DMS 273 treated with DMSO at 0.1 percent for 48 hours (cell line): ENCODE measurements at places on chromosomes 5 and 9.

- no peak for DNase-seq
Measured at GRCh38 chr9:121593066-121593465, 58.4 kb upstream of the DAB2IP start.

DNA sequence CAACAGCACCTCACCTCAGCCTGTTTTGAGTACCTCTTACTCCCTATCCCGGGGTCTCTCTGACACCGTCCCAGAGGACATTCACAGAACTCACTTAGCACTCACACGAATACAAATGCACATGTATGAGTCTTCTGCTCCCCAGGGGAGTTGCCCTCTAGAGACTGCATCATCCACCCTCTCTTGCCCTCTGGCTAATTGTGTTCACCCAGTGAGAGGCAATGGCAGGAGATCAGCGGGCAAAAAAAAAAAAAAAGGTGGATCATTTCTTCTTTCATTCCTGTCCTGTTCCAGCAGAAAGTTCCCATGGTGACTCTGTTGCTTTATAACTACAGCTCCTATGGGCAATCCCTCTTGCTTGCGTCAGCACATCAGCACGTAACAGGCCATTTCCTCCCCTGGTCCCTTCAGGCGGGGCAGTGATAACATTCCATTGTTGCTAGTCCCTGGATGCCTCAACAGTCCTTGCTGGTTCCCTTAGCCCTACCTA lies 23.5 kb upstream of the SNX2 start:
- DNase-seq = no peak

DNA sequence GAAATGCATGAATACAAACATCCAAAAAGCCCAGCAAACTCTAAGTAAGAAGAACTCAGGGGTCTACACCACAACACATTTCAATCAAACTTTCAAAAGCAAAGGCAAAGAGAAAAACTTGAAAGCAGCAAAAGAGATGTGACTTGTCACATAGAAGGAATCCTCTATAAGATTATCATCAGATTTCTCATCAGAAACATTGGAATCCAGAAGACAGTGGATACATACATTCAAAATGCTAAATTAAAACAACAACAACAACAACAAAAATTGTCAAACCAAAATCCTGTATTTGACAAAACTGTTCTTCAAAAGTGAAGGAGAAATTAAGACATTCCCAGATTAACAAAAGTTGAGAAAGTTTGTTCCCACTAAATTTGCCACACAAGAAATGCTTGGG lies 362.7 kb downstream of the ZNF608 start:
- DNase-seq = no peak

DNA sequence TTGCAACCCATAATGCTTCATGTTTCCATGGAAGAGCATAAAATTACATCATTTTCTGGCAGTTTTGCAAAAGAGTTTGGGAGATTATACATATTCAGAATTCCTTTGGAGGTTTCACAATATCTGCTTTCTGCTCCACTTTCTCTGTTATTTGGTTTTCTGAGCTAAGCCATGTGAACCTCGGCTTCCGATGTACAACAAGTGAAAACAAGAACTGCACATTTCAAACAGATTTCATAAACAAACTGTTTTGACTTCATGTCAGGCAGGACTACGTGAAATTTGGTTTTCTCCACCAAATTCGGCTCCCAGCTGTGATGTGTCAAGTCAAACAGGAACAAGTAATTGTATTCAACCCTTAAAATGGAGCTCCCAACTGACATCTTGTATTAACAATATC lies 609.8 kb downstream of the IRX1 start:
- no peak for DNase-seq

GRCh38 chr5:77312413-77312812 lies 101.9 kb downstream of the PDE8B start:
- no peak for DNase-seq

GRCh38 chr9:106309925-106310324 lies 553.0 kb upstream of the ZNF462 start:
- no peak for DNase-seq

GRCh38 chr5:67974471-67974870 lies 241.1 kb upstream of the PIK3R1 start:
- no peak for DNase-seq

DNA sequence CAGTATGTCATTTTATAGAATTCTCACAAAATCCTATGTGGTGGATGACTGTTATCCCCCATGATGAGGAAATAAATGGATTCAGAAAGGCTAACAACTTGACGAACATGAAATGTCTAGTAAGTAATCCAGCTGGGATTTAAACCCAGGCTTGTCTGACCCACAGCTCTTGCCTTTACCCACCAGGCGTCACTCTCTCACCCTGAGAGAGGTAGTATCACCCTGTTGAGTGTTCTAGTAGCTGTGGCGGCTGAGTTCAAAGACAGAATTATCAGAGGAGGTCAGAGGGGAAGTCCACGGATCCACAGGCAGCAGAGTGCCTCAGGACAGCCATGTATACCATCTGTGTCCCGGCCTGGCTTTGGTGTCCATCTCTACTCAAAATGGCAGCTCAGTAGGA lies 113.8 kb downstream of the ZNF462 start:
- DNase-seq = no peak

DNA sequence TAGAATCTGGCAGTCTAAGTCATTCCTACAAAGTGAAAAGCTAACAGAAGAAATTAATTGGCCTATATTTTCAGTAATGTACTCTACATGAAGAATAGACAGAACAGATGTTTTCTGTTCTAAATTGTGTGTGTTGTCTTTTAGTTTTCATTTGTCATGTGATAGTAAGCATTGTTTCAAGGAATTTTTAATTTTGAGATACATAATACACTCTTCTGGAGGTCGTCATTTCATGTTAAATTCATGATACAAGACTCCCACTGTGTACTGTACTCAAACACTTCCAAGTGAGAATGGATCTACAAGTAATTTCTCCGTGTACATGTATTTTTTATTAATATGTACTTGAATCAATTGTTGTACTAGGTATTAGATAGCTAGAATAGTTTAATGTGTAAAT lies 1522.9 kb downstream of the MAT2B start:
- DNase-seq = no peak

- DNase-seq = no peak
Measured at GRCh38 chr9:129886226-129887174, 51.2 kb downstream of the USP20 start.

DNA sequence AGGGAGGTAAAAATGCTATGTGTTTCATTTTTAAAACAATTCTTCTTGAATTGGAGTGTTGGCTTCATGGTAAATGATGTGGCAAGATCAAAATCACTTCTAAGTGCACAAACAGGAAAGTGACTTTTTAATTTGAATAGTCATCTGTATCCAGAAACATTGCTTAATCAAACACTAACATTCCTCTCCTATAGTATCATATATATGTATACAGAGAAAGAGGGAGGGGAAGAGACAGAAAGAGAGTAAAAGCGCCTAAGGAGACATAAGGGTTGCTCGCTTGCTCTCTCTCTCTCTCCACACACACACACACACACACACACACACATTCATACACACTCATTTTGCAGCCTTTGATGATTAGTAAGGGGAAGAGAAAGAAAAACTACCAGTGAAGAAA lies 95.4 kb upstream of the PRDM9 start:
- no peak for DNase-seq

- DNase-seq = no peak
Measured at GRCh38 chr5:31783086-31783645, 144.2 kb downstream of the PDZD2 start.

DNA sequence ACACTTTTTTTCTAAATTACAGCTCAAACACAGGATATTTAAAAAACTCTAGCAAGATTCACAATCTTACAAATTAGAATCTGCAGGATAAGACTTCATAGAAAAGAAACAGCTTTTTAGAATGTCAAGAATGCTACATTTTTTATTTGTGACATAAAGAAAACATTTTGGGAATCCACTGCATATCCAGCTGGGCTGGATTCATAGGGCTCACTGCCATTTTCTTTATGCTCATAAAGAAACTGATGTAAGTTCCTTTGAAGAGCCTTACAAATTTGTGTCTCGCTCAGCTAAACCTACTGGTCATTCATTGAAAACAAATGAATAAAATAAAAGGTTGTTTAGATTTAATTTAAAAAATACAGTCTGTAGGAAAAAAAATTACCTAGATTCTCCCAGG lies 332.3 kb downstream of the TRPM3 start:
- no peak for DNase-seq
